ENCODE measurements at places on chromosomes 3 and 15.

- no peak for DNase-seq
Measured at GRCh38 chr3:53801319-53801718, 44.9 kb downstream of the CHDH start.

DNA sequence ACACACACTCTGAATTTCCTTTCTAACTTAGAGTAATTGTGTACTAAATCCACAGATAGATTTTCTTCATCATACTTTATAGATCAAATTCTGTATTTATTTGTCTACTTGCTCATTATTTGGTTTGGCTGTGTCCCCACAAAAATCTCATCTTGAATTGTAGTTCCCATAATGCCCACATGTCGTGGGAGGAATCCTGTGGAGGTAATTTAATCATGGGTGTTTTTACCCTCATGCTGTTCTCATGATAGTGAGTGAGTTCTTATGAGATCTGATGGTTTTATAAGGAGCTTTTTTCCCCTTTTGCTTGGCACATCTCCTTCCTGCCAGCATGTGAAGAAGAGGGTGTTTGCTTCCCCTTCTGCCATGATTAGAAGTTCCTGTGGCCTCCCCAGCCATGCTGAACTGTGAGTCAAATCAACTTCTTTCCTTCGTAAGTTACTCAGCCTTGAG is 198.3 kb upstream of the TGFBR2 start:
- DNase-seq: no peak

GRCh38 chr3:127074900-127075360 is 92.0 kb downstream of the PLXNA1 start:
- DNase-seq: no peak

DNA sequence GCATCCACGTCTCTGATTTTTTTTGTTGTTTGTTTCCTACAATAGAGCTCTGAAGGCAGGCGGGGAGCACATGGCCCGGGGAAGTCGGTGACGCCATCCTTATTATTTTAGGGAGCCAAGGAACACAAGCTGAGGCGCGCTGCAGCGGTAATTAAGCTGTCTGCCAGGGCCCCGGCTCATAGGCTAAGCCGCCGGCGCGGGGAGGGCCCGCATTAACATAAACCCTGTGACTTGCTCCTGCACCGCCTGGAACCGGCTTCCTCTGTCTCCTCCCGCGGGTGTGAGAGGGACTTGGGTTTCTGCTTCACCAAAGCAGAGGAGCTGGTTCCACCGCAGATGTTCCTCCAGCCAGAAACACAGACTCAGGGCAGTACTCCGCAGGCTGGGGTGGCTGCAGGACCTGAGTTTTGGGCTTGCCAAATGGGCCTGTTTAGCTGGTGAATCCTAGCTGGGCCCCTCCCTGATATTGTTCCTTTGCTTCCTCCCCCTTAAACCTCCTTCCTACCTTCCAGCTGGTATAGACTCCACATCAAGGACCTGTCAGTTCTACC is 25.3 kb downstream of the ANP32A start:
- peak; percentile 70 for DNase-seq

GRCh38 chr3:13219902-13220296 is 146.7 kb upstream of the IQSEC1 start:
- DNase-seq: no peak

GRCh38 chr3:193744048-193744821 is 151.2 kb downstream of the OPA1 start:
- no peak for DNase-seq

- DNase-seq: no peak
Measured at GRCh38 chr15:74252291-74252690, 16.2 kb downstream of the CCDC33 start.
